Gastroesophageal sphincter (tissue), 4 donors: ENCODE measurements at places on chromosomes 2 and 18. TPM values are rescaled to one million over a fixed set of nuclear protein-coding genes. Genes with fewer than 3 reads are reported as not detected.

DNA sequence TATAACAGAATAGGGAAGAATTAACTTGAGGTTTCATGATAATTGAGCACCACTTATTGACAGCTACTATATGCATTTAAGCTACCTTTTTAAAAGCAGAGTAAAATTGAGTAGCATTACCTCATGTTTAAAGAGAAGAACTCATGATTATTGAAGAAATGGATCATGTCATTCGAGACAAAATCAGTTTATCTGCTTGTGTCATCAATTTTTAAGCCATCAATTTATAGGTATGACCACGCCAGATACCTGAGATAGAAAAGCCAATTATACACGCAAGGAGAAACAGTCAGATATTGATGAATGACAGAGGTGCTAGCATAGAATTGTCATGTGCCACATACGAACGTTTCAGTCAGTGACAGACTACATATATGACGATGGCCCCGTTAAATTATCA is 28.4 kb downstream of the DSG2 start:
- ATAC-seq: no peak

DNA sequence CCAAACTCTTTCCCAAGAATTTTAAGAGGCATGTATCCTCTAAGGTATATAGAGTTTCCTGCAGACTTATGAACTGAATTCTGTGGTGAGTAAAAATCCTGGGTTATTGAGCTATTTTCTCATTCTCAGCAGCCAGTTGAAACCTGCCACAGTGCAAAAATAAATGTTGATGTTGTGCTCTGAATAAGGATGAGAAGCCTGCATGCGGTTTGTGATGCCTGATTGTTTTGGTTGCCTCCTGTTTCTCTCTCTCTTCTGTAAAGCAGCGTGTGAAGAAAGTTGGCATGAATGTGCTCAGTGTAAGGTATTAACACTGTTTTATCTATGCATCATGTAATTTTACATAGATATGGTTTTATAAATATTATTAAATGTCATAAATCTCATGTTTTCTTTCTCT is 452.6 kb downstream of the CDH2 start:
- no peak for ATAC-seq

- no peak for ATAC-seq
Observed at GRCh38 chr18:64639536-64639935, 490.6 kb upstream of the LINC00305 start.

GRCh38 chr2:217856871-217857270 is 145.9 kb downstream of the TNS1 start:
- no peak for ATAC-seq

DNA sequence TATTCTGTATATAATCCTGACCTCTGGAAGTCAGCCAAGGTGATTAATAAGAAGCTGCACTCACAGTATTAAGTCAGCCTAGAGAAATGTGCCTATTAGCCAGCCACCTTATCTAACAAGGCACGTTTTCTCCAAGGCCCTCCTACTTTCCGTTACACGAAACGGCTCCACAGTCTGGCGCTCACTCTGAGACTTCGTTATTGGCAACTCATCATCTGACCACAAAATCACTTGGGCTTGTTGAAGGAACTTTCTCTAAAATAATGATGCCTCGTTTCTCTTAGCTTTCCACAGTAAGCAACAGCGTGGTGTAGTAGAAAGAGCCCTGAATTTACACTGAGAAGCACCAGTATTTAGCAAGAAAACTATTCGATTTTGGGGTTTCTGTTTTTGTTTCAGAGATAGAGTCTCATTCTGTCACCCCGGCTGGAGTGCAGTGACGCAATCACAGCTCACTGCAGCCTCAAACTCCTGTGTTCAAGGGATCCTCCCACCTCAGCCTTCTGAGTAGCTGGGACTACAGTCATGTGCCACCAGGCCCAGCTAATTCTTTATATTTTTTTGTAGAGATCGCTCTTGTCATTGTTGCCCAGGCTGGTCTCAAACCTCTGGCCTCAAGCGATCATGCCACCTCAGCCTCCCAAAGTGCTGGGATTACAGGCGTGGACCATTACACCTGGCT is 53.6 kb upstream of the SLC14A1 start:
- ATAC-seq: peak; percentile 42

DNA sequence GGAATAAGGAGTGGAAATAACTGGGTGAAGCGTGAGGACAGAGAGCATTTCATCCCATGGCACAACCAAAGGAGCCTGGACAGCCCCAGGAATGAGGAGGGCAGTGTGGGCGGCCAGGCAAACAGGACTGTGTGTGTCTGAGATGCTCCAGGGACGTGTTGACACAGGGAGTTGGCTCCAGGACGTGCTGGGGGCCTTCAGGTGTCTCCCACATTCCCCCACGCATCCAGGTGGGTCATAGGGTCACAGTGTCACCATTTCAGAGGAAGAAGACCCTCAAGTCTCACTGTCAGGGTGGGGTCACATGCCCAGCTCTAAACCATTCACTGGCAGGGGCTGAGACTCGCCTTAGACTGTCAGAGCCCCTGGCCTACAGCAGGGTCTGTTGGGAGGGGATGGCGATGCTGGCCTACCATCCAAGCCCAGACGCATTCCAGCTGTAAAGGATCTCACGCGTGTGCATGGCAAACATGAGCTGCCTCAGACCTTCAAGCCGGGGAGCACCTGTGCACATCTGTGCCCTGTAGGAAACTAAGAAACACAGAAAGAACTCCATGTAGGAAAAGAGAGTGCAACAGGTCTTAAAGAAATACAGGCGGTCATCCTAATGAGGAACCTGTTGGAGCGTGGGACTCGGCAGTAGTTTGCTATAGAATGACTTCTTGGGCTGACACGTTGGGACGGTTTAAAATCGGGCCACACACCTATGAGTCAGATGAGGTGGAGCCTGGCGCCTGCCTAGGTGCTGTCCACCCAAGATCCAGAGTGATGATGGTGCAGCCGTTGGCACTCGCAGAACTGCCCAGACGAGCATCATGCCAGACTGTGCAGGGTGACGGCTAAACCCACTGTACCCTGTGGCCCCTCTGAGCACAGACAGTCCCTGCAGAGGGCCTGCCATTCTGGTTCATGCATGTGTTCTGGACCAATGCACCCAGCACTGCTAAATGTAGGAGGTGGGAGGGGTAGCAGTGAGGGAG is 17.3 kb downstream of the PARD6G start:
- no peak for ATAC-seq

The DNMT3A gene
- 20.7 TPM for total RNA-seq
